ENCODE measurements at places on chromosomes 2 and 18.

GRCh38 chr2:144625226-144625625 is 105.3 kb upstream of the ZEB2 start:
- DNase-seq: no peak

DNA sequence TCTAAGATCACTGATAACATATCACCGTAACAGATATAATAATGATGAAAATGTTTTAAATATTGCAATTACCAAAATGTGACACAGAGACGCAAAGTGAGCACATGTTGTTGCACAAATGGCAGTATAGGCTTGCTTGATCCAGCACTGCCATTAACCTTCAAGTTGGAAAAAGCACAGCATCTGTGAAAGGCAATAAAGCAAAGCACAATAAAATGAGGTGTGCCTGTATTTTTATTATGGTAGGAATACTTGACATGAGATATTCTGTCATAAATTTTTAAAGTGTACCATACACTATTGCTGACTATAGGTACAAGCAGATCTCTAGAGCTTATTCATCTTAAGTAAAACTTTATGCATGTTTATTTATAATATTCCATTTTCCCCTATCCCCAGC is 312.2 kb downstream of the PTH2R start:
- DNase-seq: no peak

DNA sequence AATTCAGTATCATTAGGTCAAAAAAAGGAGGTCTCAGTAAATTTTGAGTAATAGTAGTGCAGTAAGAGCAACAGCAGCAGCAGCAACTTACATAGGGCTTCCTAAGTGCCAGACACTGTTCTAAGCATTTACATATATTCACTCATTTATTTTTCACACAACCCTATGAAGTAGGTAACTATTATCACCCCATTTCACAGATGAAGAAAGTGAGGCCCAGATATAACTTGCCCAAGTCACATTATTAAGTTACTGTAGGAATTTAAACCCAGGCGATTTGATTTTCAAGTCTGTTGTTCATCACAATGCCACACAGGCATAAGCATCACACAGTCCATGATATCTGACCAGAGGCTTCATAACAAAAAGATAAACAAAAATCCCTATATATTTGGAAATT is 90.2 kb upstream of the DTNB start:
- no peak for DNase-seq

DNA sequence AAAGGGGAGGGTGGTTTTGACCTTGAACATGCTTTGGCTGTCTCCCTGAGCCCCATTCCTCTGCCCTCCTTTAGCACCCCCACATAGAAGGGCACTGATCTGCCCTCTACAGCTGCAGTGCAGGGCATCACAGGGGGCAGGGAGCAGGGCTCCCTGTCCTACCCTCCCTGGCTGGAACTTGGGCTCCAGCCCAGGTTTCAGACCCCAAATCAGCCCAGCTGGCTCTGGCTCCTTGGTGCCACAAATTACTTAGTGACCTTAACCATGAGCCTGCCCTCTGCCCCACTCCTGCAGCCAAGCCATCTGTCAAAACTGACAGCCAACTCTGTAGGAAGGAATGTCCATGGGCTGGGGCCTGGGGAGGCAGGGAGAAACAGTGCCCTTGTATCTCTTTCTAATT is 105.6 kb downstream of the MAPK4 start:
- DNase-seq: no peak

GRCh38 chr2:216426938-216427337 is 14.7 kb downstream of the SMARCAL1 start:
- peak; percentile 68 for DNase-seq

DNA sequence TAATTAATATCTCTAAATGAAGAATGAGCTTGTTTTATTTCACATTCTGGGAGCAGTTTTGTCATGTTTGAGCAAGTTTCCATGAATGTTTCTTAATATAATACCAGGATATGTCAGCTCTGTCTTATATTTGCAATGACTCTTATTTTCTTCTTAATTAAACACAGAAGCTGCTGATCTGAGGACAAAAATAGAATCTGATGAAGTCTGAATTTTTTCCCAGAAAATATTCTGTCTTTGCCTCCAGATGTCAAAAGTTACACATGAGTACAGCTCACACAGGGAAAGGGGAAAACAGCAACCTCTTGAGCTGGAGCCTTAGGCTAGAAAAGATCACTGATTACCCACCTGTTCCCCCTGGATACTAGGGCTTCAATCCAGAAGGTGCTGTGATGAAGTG is 606.6 kb upstream of the SYT4 start:
- DNase-seq: no peak

- DNase-seq: no peak
Observed at GRCh38 chr2:213376644-213377043, 92.4 kb downstream of the SPAG16 start.

DNA sequence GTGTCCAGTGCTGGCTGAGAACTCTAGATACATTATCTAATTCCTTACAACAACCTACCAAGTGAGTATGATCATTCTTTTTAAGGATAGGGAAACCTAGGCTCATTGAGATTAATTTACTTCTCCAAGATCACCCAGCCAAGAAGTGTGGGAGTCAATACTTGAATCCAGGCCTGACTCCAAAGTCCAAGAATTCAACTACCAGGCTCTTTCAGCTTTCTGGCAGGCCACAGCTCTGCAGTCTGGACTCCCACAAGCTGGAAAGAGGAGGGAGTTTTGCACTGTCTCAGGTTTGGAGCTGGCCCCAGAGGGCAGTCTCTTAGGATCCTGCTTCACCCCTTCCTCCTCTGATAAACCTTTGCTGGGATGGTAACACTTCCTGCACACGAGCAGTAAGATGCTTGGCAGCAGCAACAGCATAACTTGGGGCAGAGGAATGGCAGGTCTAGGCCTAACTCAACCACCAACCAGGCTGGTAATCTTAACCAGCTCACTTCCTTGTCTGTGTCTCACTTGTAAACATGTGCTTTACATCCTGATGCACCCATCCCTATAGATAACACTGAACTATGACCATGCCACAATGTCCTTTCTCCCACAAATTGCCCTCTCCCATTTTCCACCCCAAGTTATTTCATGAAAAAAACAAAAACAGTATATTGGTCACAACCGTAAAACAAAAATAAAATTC is 111.1 kb upstream of the ACAA2 start:
- DNase-seq: no peak

Data from iris pigment epithelial cell (primary cell).